Peyer's patch (tissue), 4 donors: ENCODE measurements at places on chromosomes 1 and 21. TPM values are rescaled to one million over a fixed set of nuclear protein-coding genes. Genes with fewer than 3 reads are reported as not detected.

GRCh38 chr1:107789817-107790524 is 175.0 kb downstream of the VAV3 start:
- no peak overlapping the region for H3K27ac ChIP-seq
- no peaks in the 10 kb centered on the region for H3K27me3 ChIP-seq
- no peak overlapping the region for H3K4me3 ChIP-seq
- H3K36me3 ChIP-seq, result no peaks in the 10 kb centered on the region
- DNase-seq, result no peak

- no peaks in the 10 kb centered on the region for H3K36me3 ChIP-seq
- H3K4me1 ChIP-seq, result no peaks in the 10 kb centered on the region
- no peaks in the 10 kb centered on the region for H3K27me3 ChIP-seq
- no peak for DNase-seq
Observed at GRCh38 chr1:222045786-222046185, 303.9 kb upstream of the DUSP10 start.

GRCh38 chr1:18641005-18641941 is 10.6 kb downstream of the PAX7 start:
- no peaks in the 10 kb centered on the region for H3K4me1 ChIP-seq
- H3K27ac ChIP-seq, result no peak overlapping the region
- H3K36me3 ChIP-seq, result no peaks in the 10 kb centered on the region

DNA sequence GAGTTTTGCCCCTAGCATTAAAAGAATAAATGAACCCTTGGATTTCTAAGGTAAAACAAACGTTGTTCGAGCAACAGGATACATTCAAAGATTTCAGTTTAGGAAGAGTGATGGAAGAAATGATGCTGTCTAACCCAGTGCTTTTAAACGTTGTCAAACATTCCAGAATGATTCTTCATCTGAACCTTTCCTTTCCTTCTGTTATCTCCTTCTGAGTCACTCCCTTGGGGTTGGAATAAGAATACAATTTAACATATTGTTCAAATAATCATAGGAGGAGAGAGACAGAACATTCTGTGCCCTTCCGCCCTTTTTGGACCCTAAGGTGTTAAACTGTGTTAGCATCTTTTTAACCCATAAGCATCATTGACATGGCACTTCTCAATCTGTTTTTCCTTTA is 61.1 kb upstream of the RCOR3 start:
- no peak for DNase-seq
- H3K4me1 ChIP-seq, result no peaks in the 10 kb centered on the region
- no peaks in the 10 kb centered on the region for H3K36me3 ChIP-seq
- no peak overlapping the region for H3K27ac ChIP-seq
- no peak overlapping the region for H3K4me3 ChIP-seq

DNA sequence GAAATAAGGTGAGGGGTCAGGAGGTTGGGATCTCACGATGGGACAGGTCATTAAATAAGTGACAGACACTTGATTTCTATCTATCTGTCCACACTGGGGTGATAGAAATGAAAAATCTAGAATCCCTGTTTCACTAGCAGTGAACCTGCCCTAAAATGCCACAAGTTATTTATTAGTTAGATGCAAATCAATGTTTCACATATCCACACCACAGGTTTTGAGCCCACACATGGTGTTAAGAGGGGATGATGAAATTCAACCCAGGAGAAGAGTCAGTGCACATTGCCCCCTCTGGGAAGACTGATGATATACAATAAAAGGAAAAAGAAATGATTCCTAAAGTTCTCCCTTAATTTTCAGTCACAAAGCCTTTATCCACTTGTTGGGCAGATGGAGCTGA is 10.1 kb upstream of the NTPCR start:
- no peaks in the 10 kb centered on the region for H3K27me3 ChIP-seq
- no peaks in the 10 kb centered on the region for H3K4me1 ChIP-seq
- H3K4me3 ChIP-seq, result no peak overlapping the region
- no peak for DNase-seq
- no peak overlapping the region for H3K27ac ChIP-seq
- no peaks in the 10 kb centered on the region for H3K36me3 ChIP-seq

DNA sequence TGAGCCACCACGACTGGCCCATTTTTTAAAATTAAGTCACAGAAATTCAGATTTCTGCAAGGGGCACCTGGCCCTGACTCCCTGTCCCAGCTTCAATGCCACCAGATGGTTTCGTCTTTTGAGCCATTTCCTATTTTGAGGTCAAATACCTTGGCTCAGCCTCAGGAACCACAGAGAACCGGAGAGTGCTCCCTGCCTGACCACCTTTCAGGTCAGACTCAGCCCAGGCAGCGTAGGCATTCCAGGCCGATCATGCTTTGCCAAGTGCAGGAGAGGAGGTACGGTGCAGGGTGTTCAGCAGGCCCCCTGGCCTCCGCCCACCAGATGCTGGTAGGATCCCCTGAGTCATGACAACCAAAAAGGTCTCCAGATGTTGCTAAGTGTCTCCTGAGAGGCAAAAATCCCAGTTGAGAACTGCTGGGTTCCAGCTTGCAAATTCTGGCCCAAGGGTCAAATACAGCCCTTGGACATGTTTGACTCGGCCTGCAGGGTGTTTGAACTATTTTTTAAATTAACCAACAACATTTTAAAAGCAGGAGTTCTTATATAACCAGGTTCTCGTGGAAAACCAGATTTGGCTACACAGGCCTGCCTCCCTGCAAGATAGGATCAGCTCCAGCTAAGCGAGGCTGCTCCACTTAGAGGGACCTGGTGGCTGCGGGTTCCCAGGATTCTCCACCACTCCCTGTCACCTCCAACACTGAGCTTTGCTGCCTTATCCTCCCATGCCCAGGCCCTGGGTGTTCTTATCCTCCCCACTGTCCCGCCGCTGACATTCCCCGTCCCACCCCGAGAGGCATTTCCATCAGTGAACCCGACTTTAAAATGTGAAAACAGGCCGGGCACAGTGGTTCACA is 61.9 kb upstream of the TARDBP start:
- H3K27ac ChIP-seq, result no peak overlapping the region
- no peak overlapping the region for H3K4me3 ChIP-seq
- DNase-seq, result no peak
- H3K27me3 ChIP-seq, result no peaks in the 10 kb centered on the region
- H3K4me1 ChIP-seq, result no peaks in the 10 kb centered on the region

DNA sequence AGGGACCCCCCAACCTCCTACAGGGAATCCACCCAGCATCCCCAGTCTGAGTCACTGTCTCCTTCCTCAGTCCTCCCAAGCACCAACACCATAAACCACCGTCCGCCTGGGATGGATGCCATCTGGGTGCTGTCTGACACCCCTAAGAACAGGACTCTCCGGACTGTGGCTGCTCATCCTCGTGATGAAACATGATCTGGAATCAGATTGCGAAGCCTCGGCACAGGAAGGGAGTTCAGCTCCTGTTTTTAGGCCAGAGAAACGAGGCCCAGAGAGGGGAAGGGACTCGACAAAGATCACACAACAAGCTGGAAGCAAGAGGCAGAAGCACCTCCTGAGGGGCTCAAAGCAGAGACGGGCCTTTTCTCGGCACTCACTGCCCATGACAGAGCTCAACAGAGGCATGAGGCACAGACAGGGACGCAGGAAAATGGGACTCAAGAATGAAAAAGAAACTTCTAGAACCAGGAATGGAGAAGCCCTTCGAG is 8.4 kb downstream of the KCNN3 start:
- DNase-seq, result no peak
- no peaks in the 10 kb centered on the region for H3K27me3 ChIP-seq
- H3K27ac ChIP-seq, result no peak overlapping the region
- H3K4me1 ChIP-seq, result peaks cover 10% of the 10 kb centered on the region
- no peaks in the 10 kb centered on the region for H3K36me3 ChIP-seq

GRCh38 chr1:30242168-30242567 is 481.2 kb downstream of the MATN1 start:
- H3K36me3 ChIP-seq, result no peaks in the 10 kb centered on the region
- H3K27me3 ChIP-seq, result no peaks in the 10 kb centered on the region
- no peak overlapping the region for H3K4me3 ChIP-seq
- no peaks in the 10 kb centered on the region for H3K4me1 ChIP-seq

The LEPR gene
- total RNA-seq, result 4.1 TPM
